SK-N-SH (cell line): ENCODE measurements at places on chromosomes 11 and 22.

DNA sequence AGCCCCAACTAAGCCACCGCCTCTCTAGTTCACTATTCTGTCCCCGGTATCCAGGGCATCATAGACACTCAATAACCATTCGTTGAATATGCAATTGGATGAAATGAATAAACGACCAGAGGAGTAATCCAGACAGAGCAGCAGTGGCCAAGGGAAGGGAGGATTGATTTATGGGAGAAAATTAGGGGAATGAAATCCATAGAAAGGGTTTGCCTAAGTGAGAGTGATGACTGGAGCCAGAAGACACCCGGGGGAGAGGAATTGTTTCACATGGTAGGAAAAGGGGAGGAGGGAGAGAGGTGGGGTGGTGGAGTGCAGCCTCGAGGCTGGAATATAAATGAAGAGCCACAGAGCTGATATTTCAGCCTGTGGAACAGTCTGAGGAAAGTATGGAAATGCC, 168.2 kb downstream of the COMMD9 start:
- H3K36me3 ChIP-seq = no peaks in the 10 kb centered on the region
- no peak overlapping the region for H3K27ac ChIP-seq
- H3K4me3 ChIP-seq = no peak overlapping the region
- H3K4me1 ChIP-seq = no peaks in the 10 kb centered on the region

GRCh38 chr22:31583861-31584485, 78.0 kb downstream of the PISD start:
- H3K4me1 ChIP-seq = 0 out of 2 replicates have a peak, but pooled peaks cover 18% of the 10 kb centered on the region
- H3K27me3 ChIP-seq = no peaks in the 10 kb centered on the region
- H3K27ac ChIP-seq = peak overlapping the region; percentile 49
- no peak overlapping the region for H3K4me3 ChIP-seq
- DNase-seq = no peak

GRCh38 chr22:43078522-43078921, 10.7 kb downstream of the TTLL1 start:
- no peak overlapping the region for H3K4me3 ChIP-seq
- H3K27ac ChIP-seq = no peak overlapping the region
- no peaks in the 10 kb centered on the region for H3K36me3 ChIP-seq
- H3K27me3 ChIP-seq = no peaks in the 10 kb centered on the region
- H3K4me1 ChIP-seq = no peaks in the 10 kb centered on the region
- no peak for DNase-seq

DNA sequence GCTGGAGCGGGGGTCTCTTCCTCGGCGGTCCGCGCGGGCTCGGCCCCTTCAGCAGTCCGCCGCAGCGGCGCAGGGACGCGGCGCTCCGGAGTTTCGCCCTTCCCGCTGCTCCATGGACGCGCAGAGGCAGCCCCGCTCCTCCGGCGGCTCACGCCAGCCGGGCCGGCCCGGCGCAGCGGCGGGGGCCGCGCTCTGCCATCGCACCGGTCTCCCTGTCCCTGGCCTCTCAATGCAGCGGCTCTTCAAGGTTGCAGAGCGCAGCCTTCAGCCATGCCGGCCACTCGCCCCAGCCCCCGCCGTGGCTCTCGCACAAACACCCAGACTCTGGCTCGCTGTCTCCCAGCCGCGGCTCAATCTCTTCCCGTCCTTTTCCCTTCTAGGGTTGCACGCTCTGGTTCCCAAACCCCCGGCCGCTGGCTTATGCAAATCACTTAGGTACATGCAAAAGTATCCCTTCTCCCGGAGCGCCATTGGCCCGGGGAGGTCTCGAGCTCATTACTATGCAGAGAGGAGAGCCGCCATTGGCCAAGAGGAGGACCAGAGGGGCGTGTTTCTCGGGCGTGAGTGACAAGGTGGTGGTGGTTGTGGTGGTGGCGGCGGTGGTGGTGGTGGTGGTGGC, at the start of gene LGR4:
Gene LGR4 (minus strand): TSS at position 393 of the 619 bp plus-strand sequence. CDS start 488 bp downstream, outside the sequence.
- peaks cover 10% of the 10 kb centered on the region for H3K4me1 ChIP-seq
- peak within 1 kb of the TSS; percentile 75 for H3K4me3 ChIP-seq
- no peaks in the 10 kb centered on the region for H3K27me3 ChIP-seq
- DNase-seq = peak; percentile 90
- peak within 1 kb of the TSS; percentile 75 for H3K27ac ChIP-seq
- H3K36me3 ChIP-seq = no peaks in the 10 kb centered on the region

DNA sequence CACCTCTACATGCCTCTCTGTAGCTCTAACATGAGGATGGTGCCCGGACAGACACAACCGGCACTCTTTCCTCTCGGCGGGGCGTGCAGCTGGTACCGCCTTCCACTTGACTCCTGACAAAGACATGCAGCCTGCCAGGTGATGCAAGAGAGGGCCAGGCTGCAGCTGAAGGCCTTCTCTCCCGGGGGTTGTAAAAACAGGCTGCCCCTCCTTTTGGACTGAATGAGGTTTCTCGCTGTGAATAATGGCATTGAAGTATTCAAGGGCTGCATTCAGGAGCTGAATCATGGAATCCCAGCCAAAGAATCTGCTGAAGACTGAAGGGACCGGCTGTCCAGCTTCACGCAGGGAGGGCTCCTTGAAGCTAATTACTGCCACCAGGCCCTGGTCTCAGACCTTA, 110.9 kb downstream of the GALNT18 start:
- H3K4me3 ChIP-seq = no peak overlapping the region
- no peak overlapping the region for H3K27ac ChIP-seq
- H3K36me3 ChIP-seq = no peaks in the 10 kb centered on the region
- peaks cover 10% of the 10 kb centered on the region for H3K4me1 ChIP-seq

DNA sequence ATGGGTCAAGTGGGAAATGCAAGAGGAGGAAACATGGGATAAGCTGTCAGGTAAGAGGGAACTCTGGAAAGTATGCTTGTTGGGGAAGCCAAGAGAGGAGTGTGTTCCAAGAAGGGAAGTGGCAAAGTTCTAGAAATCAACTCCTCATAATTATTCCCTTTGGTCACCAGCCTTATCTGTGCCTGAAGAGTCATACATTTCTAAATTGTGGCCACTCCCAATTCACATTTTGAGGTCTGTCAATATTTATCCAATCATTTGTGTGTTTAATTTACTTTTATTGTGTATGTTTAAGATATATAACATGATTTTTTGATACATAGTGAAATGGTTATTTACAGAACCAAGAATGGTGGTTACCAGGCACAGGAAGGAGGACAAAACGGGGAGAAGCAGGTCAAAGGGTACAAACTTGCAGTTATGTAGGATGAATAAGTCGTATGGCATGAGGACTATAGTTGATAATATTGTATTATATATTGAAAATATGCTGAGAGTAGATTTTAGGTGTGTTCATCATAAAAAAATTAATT, 131.7 kb downstream of the GRIA4 start:
- no peaks in the 10 kb centered on the region for H3K36me3 ChIP-seq
- DNase-seq = no peak
- H3K4me3 ChIP-seq = no peak overlapping the region
- no peak overlapping the region for H3K27ac ChIP-seq
- H3K27me3 ChIP-seq = no peaks in the 10 kb centered on the region
- no peaks in the 10 kb centered on the region for H3K4me1 ChIP-seq

GRCh38 chr11:16992846-16993245, 21.4 kb downstream of the PLEKHA7 start:
- DNase-seq = no peak
- H3K27ac ChIP-seq = no peak overlapping the region
- no peaks in the 10 kb centered on the region for H3K36me3 ChIP-seq
- no peaks in the 10 kb centered on the region; the same call in 1 of the 2 replicates for H3K4me1 ChIP-seq
- H3K4me3 ChIP-seq = no peak overlapping the region
- H3K27me3 ChIP-seq = no peaks in the 10 kb centered on the region

DNA sequence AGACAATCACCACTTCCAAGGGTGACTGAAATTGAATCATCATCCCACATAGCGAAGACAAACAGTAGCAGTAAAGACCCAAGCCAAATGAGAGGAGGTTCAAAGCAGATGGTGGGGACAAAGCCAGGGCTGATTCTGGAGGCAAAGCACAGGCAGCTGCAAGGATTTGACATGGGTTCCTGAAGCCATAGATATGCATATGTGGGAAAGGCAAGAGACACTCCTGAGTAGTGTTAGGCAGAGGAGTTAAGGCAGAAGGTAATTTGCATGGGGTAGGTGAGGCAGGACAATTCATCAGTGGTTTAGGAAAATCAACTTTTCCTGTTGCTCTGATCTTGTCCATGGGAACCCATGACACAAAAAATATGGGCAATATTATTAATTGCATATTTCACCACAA, 462.8 kb downstream of the FAM181B start:
- no peak overlapping the region for H3K27ac ChIP-seq
- no peaks in the 10 kb centered on the region for H3K36me3 ChIP-seq
- no peaks in the 10 kb centered on the region for H3K4me1 ChIP-seq
- no peak overlapping the region for H3K4me3 ChIP-seq

- no peaks in the 10 kb centered on the region for H3K4me1 ChIP-seq
- H3K27ac ChIP-seq = no peak overlapping the region
- H3K36me3 ChIP-seq = no peaks in the 10 kb centered on the region
- H3K27me3 ChIP-seq = no peaks in the 10 kb centered on the region; the same call in 1 of the 2 replicates
- DNase-seq = no peak
- H3K4me3 ChIP-seq = no peak overlapping the region
Observed at GRCh38 chr22:49208768-49209252, 618.9 kb downstream of the BRD1 start.
